ENCODE measurements at places on chromosomes 2 and 18.

GRCh38 chr18:24009651-24010333 lies 4.8 kb upstream of the TTC39C start:
- DNase-seq, result no peak

GRCh38 chr2:3175568-3175955 lies 202.1 kb downstream of the EIPR1 start:
- no peak for DNase-seq

- DNase-seq, result no peak
Observed at GRCh38 chr2:216465579-216466195, 33.0 kb upstream of the RPL37A start.

DNA sequence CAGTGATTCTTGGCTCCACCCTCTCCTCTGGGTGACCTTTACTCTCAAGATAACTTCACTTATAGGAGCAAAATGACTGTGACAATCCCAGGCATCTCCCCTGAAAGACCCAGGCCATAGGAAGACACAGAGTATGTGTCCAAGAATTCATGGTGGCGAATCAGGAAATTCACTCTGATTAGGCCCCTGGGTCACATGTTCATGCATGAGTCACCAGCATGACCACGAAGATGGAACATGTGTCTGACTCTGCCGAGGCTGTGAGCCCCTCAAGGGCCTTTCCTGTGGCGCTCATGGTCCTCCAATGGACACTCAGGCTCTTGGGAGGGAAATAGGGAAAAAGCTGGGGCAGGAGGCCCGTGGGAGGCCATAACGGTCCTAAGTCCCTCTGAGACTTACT lies 74.0 kb upstream of the TEX51 start:
- DNase-seq, result no peak

- no peak for DNase-seq
Observed at GRCh38 chr2:139600166-139600565, 820.0 kb upstream of the NXPH2 start.

DNA sequence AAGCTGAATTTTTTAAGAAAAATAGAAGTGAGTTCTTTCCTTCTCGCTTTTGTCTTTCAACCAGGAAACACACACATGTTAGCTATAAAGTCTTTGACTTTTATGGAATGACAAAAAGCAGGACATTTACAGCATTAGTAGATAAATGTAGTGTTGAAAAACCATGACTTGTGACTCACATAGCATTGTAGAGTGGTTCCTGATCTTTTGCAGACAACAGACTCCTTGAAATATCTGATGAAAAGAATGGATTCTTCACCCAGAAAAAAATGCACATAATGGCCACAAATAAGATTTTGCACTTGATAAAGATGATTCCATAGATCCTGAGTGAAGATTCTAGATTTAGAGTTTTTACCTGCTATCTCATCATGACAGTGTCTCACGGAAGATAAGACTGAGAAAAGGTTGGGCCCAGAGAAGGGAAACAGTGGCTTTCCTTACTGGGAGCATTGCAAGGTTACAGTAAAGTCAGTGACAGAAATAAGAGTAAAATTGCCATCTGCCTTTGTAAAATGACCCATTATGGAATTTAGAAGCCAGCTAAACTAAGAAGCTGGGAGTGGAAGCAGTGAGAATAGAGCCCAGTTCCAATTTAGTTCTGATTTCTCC lies 14.0 kb downstream of the SMARCAL1 start:
- DNase-seq, result no peak

All from iris pigment epithelial cell (primary cell).